ENCODE measurements at places on chromosomes 16 and 17. TPM values are rescaled to one million over a fixed set of nuclear protein-coding genes. Genes with fewer than 3 reads are reported as not detected.

UTS2R gene
- total RNA-seq, result not detected

C16orf92 gene
- not detected for total RNA-seq

HOXB3 gene
- total RNA-seq, result 5.5 TPM

CDH1 gene
- not detected for total RNA-seq

HP gene
- total RNA-seq, result not detected
